ENCODE measurements at places on chromosomes 4 and X.

GRCh38 chrX:10841579-10841978, 221.2 kb upstream of the MID1 start:
- no peak for DNase-seq

DNA sequence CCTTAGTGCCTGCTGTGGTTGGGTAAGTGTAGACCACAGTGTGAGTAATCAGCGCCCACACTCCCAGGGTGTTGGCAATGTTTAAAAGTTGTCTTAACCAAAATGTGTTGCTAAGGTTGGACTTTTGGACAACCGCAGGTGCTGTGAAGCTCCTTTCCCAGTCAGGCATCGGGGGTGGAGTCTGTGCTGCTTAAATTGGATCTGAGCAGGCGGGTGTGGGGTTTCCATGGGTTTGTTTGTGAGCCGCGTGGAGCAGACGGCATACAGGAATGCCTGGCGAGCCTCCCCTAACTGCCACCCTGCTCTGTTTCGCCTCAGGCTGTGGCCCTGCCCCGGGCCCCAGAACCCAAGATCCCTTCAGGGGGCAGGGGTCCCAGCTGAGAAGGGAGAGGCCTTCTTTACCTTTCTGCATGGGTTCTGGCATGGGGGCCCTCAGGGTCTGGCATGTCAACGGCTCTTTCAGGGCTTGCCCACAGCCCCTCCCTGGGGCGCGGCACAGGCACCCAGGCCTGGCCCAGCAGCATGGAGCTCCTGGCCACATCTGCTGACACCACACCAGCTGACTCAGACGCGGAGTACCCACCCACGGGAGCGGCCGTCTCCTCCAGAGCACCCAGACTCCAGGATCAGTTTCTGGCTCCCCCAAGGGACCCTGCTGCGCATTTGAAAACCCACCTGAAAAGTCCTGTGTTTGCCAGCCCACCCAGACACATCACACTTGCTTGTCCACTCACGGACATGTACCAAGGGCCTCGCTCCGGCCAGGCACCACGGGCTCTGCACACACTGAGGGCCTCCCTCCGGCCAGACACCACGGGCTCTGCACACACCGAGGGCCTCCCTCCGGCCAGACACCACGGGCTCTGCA, 5.1 kb upstream of the SPON2 start:
- DNase-seq = no peak

DNA sequence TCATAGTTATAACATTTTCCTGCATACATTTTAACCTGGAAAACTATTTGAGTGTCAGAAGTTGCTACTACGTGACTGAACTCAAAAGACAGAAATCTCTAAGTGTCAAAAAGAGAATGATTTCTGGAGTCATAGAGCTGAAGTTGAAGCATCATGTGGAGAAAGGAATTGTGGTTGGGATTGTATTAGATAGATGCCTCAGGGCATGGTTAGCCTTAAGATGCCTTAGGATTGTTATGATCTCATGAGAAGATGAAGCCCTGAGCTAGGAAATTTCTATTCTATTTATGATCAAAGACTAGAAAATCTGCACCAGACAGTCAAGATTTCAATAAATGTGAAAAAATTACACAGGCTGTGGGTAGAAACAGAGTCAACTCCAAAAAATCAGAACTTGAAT, 20.2 kb downstream of the EPGN start:
- DNase-seq = no peak

- no peak for DNase-seq
Measured at GRCh38 chrX:97117572-97117971, 233.9 kb downstream of the RPA4 start.

DNA sequence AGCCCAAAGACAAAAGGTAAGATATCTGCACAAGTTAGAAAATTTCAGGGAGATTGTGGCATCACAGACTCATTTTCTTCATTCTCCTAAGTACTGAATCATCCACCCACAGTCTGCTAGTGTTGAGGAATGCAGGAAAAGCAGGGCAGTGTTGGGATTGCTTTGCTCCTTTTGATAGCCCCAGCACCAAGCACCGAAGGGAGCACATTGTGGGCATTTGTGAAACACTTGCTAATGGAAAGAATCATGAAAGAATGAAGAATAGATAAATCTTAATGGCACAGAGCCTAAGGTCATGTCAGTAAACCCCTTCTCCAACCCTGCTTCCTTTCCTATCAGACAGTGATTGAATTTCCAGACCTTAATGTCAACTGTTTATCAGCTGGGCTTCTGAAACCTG, 103.1 kb upstream of the GPRIN3 start:
- no peak for DNase-seq
